ENCODE measurements at places on chromosomes 1 and 21. TPM values are rescaled to one million over a fixed set of nuclear protein-coding genes. Genes with fewer than 3 reads are reported as not detected.

DNA sequence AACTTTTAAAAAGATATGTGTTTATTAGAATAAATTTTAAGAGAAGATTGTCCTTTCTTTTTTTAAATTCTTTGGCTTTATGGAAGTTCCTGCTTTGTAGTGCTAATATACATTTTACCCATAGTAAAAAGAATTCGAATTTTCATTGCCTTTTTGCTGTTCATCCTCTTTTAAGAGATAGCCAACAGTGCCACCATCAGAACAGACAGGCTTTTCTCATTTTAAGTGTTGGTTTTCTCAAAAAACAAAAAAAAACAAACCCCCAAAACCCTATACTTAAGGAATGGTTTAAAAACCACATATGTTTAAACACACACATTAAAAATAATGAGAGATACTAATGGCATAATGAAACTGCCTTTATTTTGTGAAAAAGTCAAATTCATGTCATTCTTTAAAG lies 118.8 kb downstream of the NEK7 start:
- no peak for DNase-seq

GRCh38 chr1:113770031-113770430 lies 10.7 kb upstream of the PHTF1 start:
- DNase-seq: no peak

DNA sequence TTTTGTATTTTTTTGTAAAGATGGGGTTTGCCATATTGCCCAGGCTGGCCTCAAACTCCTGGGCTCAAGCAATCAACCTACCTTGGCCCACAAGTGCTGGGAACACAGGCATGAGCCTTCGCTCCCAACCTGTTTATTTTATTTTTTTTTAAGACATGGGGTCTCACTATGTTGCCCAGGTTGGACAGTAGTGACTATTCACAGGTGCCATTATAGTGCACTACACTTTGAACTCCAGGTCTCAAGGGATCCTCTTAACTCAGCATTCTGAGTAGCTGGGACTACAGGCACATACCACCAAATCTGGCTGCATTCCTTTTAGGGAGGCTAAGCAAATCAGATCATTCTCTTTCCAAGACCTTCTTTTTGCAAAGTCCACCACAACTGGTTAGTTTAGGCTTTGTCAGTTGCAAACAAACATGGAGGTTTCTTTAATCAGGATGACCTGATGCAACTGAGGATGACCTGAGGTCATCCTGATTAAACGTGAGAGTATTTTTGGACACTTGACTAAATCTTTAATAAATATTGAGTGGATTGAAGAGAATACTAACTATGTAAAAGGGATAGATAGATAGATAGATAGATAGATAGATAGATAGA lies 30.0 kb upstream of the RALGPS2 start:
- no peak for DNase-seq

- DNase-seq: peak; percentile 9
Observed at GRCh38 chr1:214086945-214087344, 99.2 kb downstream of the PROX1 start.

GRCh38 chr1:157566484-157567300 lies 14.4 kb upstream of the FCRL5 start:
- DNase-seq: no peak

GRCh38 chr1:47230692-47231300 lies 1.2 kb downstream of the TAL1 start:
- DNase-seq: no peak

- DNase-seq: no peak
Observed at GRCh38 chr1:209375097-209375496, 208.4 kb upstream of the CAMK1G start.

GRCh38 chr1:168428063-168428731 lies 115.6 kb downstream of the XCL2 start:
- peak; percentile 13 for DNase-seq

- no peak for DNase-seq
Observed at GRCh38 chr1:166089804-166090203, 77.0 kb downstream of the FAM78B start.

DNA sequence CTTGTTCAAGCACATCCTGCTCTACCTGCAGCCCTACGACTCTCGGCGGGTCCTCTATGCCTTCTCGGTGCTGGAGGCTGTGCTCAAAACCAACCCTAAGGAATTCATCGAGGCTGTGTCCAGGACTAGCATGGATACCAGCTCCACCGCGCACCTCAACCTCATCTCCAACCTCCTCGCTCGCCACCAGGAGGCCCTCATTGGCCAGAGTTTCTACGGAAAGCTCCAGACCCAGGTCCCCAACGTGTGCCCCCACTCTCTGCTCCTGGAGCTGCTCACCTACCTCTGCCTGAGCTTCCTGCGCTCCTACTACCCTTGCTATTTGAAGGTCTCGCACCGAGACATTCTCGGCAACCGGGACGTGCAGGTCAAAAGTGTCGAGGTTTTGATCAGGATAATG lies 74.3 kb upstream of the MORC3 start:
- no peak for DNase-seq

DNA sequence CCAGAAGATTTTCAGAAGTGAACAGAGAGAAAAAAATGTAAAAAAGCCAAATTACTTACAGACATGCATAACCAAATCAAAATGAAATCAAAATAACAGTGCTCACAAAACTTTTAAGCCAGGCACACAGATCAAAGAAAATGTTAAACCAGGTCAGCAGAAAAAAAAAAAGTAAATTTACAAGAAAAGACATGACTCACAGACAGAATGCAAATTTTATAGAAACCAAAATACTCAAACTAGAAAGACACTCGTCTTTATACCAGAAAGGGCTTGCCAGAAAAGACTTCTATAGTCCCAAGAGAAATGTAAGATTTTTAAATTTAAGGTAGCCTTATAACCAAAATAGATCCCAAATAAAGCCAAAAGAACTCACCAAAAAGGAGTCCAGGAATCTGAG lies 86.5 kb upstream of the COG2 start:
- DNase-seq: no peak

GRCh38 chr1:78355656-78356055 lies 135.1 kb upstream of the PTGFR start:
- DNase-seq: no peak

DNA sequence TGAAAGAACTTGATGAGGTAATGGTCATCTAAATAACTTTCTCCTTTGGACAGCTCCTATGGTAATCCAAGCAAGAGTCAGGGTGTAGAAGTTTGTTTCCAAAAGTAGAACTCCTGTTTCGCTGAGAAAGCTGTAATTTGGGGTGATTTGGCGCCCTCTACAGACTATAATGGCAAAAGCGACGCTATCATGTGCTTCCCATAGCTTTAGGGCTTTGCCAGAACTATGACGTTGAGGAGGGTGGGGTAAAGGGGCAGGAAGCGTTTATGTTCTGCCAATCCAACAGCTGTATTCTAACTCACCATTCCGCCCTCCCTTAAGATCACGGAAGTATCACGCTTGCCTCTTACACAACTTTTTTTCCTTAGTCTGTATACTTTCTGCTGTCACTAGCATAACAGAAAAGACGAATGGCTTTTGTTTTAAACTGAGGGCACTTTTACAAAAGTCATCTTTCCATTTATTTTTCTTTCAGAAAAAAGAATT lies at the start of gene FMO4:
Gene FMO4, plus strand, starts transcription at position 349 of the 486 bp plus-strand sequence. CDS start 5,643 bp downstream, outside the sequence.
- DNase-seq: peak; percentile 96

GRCh38 chr1:68313735-68314134 lies 81.4 kb upstream of the WLS start:
- DNase-seq: no peak

GRCh38 chr21:28127175-28127785 lies 865.4 kb downstream of the LTN1 start:
- DNase-seq: no peak

DNA sequence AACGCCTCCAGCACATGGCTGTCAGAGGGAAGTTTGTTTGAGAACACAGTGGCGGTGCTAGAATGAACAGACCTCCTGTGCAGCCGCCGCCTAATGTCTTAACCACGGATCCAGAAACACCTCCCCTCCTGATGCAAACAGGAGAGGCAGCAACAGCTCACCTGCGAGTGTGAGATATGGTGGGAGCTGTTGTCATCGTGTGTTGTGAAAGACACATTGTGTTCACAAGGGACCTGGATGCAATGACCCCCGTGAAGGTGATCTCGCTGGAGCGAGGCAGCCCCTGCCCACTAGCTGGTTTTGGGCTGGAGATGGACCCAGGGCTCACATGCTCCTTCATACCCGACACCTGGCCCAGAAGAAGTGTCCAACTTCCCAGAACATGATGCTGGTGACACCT lies 315.3 kb upstream of the C1orf174 start:
- DNase-seq: no peak

- DNase-seq: no peak
Observed at GRCh38 chr1:178477841-178478240, 18.9 kb downstream of the CLEC20A start.

DNA sequence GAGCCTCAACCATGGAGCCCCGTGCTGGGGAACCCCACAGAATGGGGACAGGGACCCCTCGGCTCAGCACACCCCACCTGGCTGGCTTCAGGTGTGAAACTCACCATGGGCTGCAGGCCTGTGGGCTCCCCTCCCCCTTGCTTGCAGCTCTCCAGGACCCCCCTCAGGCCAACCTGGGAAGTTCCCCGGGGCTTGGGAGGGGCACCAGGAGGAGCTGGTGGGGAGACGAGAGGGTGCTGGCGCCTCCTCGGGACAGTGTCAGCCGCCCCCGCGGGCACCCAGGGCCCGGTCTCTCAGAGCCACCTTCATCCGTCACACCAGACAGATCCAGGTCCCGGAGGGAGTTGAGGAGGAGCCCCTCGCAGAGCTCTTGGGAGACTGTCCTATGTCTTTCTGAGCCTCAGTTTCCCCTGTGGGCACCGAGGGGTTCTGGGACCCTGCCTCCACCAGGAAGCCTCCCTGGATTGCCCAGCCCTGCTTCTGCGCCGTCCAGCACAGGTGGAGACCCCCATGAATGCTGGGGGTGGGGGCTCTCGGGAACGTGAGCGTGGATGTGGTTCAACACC lies 657 bp upstream of the TNFRSF18 start:
- no peak for DNase-seq

DNA sequence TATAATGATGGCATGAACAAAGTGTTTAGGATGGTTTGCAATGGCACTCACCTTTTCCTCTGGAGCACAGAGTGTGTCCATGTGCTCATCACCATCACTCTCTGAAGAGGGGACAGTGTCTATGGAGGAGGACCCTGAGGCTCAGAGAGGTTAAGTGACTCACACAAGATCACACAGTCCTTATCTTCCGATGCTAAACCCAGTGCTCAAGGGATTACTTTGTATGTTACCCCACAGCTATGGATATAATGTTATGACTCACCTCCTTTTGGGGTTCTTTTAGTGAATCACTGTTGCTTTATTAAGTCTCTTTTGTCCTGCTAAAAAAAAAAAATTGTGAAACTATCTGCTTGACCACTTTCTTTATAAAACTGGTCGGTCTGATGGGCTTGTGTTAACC lies 67.6 kb downstream of the TENT5C start:
- peak; percentile 79 for DNase-seq

DNA sequence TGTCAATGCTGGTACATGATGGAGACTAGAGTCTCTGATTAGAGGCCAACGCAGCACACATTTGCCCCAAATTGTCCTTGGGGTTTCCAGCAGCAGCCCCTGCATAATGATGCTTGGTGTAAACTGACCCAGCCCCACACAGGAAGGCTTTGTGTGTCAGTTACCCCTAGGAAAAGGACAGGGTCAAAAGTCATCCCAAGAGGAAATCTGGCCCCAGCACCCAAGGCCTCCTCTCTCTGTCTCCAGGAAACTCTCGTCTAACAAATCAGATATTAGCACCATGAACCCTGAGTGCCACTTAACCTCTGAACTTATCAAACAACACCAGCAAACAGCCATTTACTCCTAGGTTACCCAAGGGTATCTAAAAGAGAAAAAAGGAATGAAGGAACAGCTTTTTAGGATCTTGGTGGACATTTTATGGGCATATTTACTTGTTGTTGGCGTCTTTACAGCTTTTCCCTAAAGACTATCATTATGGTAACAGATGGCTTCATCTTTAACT lies 84.5 kb downstream of the PSMG1 start:
- no peak for DNase-seq

DNA sequence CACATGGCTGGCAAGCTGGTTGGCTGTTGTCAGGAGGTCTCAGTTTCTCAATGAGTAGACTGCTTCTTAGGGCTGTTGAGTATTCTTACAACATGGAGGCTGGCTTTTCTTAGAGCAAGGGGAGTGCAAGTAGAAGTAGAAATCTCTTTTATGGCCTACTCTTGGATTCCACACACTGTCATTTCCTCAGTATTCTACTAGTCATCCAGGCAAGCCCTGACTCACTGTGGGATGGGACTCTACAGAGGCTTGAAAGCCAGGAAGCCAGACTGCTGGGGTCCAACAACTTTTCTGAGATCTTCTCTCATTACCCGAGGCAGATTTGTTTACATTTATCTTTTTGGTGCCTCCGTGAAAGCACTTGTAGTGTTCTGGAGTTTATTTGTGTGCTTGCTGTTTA lies 196.2 kb upstream of the APP start:
- DNase-seq: peak; percentile 36

GRCh38 chr1:205477759-205478247 lies 22.0 kb upstream of the BLACAT1 start:
- no peak for DNase-seq

- no peak for DNase-seq
Observed at GRCh38 chr1:40393173-40393572, 19.6 kb downstream of the SMAP2 start.

DNA sequence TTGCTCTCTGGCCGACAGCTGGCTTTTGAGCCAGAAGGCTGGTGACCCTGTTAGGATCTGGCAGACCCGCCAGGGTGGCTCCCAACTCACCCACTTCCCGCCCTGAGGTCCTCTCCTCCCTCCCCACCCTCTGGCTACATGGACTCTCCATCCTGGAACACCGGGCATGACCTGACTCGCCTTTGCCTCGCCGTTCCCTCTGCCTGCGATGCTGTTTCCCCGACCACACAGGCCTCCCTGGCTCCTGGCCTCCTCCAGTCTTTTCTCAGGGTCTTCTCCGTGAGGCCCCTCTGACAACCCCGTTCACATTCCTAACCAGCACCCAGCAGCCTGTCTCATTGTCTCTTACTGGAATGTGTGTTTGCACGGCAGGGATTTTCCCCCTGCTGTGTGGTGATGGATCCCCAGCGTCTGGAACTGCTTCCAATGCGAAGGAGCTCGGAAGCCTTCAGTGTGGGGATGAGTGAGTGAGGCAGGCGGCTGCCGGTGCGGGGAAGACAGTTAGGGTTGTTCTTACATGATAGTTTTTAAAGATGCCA lies 46.0 kb upstream of the POFUT2 start:
- no peak for DNase-seq

GRCh38 chr1:230253150-230253549 lies 173.0 kb downstream of the PGBD5 start:
- peak; percentile 39 for DNase-seq

Gene KRTAP10-1
- not detected for total RNA-seq

Gene FMO2
- not detected for total RNA-seq

Gene FOXO6
- 0.23 TPM for total RNA-seq

Gene CHAF1B
- 9.9 TPM for total RNA-seq

Gene CD5L
- total RNA-seq: not detected

Gene NPHS2
- total RNA-seq: not detected

Gene PRAMEF7
- not detected for total RNA-seq

Gene HSD11B1
- not detected for total RNA-seq

Gene BMP8B
- total RNA-seq: 0.58 TPM

Gene OR2T35
- total RNA-seq: not detected

Gene KCNK1
- total RNA-seq: not detected

Gene NBPF6
- total RNA-seq: not detected

Gene NID1
- 19.9 TPM for total RNA-seq

Gene GABPA
- total RNA-seq: 25.5 TPM
